Activated naive CD4-positive, alpha-beta T cell treated with anti-CD3 and anti-CD28 coated beads, Interleukin-2, amount 50 U/mL, for 72 hours (primary cell): ENCODE measurements at places on chromosomes 1 and 21. TPM values are rescaled to one million over a fixed set of nuclear protein-coding genes. Genes with fewer than 3 reads are reported as not detected.

The CELA3A gene
- not detected for total RNA-seq

The EFNA3 gene
- total RNA-seq, result 1.7 TPM

The CRYBG2 gene
- total RNA-seq, result 6.0 TPM

The EDN2 gene
- total RNA-seq, result not detected

The RNU1-4 gene
- total RNA-seq, result 1,082 TPM

The LCE1F gene
- not detected for total RNA-seq

The ANGPTL3 gene
- total RNA-seq, result not detected

The PRKACB gene
- 25.2 TPM for total RNA-seq

The LINGO4 gene
- 0.72 TPM for total RNA-seq

The MRPL55 gene
- 50.6 TPM for total RNA-seq

The DDAH1 gene
- total RNA-seq, result not detected

DNA sequence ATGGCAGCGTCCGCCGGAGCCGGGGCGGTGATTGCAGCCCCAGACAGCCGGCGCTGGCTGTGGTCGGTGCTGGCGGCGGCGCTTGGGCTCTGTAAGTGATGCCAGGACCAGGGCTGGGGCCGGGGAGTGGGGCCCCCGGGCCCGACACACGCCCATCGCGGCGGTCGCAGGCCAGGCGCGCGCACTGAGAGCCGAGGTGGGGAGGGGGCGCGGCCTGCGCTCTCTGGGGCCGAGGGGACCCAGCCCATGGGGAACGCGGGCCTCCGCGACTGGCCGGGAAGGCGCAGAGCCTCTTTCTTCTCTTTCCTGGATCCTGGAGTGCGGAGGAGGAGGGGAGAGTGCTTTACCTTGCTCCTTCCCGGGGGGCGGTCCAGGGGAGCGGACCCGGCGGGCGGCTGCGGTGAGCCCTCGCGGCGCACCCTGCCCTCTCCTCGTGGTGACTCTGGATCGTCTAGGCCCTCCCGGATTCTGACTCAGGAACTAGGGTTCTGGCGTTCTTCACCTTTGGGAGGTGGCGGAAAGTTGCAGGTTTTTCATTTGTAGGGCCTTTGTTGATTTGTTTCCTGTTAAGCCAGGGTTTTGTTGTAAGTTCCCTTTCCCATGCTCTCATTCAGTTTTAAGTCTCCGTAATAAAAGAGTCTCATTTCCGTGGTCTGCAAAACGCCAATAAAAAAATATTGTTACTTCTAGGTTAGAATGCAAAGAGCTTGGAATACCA, 529 bp downstream of the MPZL1 start:
- DNase-seq, result peak; percentile 40

GRCh38 chr1:12064073-12064969, 1.2 kb downstream of the TNFRSF8 start:
- DNase-seq, result no peak

- no peak for DNase-seq
Observed at GRCh38 chr21:41504030-41504429, 3.9 kb downstream of the TMPRSS2 start.

DNA sequence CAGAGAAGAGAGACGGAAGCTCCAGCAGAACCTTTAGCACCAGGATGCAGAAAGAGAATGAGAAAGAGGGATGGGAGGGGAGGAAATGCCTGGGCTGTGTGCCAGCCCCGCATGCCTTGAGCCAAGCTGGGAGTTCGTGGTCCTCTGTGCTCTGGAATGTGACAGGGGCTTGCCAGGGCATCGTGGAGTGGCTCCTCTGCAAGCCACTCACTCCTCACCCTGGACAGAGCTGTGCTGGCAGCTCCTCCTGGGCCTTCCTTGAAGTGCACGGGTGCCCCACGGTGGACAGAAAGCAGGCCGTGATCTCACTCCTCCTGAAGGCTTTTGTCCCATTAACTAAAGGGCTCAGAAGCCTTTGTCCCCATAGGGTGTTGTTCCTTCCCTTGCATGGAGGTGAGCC, 34.8 kb upstream of the PRELP start:
- DNase-seq, result no peak

GRCh38 chr1:5904551-5904950, 87.7 kb downstream of the NPHP4 start:
- DNase-seq, result no peak

DNA sequence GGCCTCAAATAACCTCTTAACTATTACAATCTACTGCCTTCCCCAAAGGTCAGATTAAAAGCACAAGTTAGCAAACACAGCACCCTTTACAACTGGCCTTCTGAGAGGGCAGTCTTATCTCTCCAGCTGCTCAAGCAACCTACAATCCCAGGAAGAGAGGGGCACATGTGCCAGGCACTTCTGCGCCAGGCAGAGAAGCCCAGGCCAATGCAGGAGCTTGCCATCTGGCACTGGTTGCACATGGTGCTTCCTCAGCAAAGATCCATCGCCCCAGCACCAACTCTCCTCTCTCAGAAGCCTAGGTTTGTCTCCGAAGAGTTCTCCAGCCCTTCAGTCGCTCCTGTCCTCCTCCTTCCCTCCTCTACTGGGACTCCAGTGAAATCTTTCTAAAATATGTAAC, 2.5 kb downstream of the STK40 start:
- DNase-seq, result no peak

DNA sequence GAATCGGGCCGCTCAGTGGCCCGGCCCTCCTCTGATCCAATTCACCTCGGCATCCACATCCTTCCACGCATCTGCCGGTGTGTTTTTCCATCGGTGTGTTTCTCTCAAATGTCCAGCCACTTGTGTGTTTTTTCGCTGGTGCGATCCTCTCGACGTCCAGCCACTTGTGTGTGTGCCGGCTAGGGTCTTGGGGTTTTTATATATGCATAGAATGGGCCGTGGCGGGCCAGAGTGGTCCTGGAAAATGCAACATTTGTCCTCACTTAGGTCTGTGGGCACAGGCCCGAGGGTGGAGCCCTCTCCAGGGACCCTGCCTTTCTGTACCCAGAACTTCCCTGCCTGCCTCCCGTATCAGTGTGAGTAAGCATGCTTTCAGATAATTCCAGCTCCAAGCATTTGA, 1106.4 kb downstream of the AMY1C start:
- no peak for DNase-seq

DNA sequence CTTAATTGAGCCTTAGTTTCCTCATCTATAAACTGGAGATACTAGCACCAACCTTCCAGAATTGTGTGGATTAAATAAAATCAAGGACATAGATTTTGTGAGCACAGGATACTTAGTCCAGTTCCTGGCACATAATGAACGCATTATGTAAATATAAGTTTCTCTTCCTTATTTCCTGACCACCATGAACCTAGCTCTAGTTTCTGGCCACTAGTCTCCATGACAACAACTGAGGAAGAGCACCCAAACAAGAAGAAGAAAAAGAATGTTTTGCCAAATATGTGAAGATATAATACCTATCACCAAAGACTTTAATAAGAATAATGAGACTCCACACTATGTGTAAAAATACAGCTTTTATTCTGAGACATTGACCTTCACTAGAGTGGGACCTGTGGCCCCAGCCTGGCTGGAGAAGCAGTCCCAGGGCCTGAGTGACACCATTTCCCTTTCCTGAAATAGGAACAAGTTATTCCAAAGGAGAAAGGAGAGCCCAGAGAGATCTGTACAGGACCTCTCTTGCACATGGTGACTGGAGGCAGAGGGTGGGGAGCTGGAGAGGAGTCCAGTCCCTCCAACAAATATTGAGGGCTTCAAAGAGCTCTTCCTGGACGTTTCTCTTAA, 940 bp upstream of the USF1 start:
- no peak for DNase-seq

- DNase-seq, result no peak
Observed at GRCh38 chr1:78333502-78333901, 157.3 kb upstream of the PTGFR start.

DNA sequence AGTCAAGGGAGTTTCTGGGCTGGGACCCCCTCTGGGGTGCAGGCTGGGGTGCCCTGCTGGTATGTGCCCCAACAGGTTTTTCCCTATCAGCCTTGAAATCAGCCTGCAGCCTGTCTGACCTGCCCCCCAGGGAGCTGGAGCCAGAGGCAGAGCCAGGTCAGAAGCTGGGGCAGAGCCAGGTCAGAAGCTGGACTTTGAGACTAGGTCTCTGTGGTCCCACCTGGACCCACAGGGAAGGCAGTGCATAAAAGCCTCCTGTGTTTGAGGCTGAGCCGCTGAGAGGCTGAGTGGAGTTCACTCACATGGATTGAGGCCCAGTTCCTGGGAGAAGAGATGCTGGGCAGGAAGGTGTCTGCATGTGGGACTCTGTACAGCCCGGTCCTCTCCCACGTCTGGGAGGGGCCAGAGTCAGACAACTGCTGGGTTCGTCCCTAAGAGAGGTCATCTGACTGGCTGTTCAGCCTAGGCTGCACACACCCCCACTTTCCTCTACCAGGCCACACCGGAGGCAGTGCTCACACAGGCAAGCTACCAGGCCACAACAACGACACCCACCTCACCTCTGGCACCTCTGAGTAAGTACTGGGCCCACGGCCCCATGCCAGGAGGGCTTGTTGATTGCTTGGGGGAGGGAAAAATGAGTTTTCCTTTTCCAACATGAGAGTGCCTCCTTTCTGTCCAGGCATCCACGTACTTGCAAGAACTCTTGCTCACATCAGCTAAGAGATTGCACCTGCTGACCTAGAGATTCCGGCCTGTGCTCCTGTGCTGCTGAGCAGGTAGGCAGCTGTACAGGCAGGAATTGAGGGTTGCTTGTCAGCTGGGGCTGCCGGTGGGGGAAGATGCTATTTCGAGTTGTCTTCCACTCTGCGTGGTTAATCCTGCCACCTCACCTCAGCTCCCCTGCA, at the start of gene ANXA9:
Gene ANXA9 (plus strand): TSS at position 488 of the 908 bp plus-strand sequence. CDS start 814 bp downstream, outside the sequence.
- DNase-seq, result no peak

DNA sequence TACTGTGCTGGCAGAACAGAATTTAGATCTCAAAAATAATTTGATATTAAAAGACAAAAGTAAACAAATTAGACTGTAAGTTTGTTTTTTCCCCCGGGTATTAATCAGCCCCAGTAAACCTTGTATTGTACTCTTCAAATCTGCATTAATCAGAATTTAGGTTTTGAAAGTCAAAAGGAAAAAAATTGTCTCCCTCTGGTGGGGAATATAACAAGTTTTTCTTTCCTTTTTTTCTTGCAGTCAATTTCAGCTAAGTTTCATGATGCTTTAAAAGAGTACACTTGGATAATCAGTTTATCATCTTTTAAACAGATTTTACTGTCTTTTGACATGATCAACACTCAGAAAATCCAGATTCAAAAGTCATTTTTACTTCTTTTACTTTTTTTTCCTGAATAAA, 134.5 kb upstream of the PKN2 start:
- DNase-seq, result no peak

- DNase-seq, result no peak
Observed at GRCh38 chr1:214514032-214514818, 37.2 kb downstream of the PTPN14 start.

DNA sequence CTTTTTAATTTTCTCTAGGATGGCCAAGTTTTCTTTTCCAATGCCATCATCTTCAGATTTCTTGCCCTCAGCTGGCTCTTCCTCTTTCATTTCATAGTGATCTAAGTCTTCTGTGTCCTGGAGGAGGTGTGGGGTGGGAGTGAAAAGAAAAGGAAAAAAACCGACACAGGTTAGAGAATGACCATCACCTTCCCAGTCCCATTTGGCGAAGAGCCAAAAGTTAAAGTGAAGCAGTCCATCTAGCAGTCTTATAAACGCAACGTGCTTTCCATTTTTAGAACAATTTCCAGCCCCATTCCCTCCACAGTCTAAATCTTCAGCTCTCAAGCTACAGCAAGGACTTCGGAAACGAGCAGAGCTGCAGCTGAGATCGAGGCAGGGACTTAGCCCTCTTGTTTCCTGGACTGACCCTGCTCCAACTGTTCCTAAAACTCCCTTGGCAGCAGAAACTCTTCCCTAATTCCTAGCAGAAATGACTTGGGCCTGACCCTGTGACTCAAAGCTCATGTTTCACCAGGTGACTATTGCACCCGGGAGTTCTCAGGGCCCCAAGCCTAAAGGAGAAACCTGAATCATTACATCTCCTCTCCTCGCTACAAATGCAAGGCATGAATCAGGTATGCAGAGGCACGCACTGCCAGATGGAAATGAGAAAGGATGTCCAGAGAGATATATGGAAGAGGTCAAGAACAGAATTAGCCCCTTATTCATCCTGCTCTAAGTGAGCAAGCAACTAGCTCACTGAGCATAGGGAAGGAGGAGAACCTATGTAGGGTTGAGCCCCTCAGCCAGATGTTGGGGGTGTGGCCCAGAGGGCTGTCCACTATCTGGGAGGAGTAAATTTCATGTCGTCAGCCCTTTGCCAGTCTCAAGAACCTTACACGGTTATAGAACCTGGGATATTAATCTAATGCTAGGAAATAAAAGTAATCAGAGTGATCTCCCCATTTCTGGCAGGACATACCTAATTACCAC, 5.1 kb downstream of the UBE2Q1 start:
- no peak for DNase-seq

DNA sequence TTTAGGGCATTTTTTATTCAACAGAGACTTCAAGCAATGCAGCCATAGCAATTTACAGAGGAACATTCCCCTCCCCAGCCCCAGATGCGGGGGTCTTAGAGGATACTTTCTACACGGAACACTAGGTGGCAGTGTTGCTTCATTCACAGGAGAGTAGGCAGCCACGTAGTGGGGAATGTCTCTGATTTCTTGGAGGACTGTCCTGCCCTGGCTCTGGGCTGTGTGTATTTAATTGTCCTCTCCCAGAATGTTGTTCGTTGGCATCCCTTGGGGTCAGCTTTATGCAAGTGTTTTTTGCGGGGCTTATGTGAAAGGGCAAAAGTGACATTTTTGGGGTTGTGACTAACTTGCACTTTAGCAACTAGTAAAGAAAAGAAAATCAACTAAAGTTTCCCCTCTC, 96.9 kb downstream of the PAPPA2 start:
- peak; percentile 24 for DNase-seq

DNA sequence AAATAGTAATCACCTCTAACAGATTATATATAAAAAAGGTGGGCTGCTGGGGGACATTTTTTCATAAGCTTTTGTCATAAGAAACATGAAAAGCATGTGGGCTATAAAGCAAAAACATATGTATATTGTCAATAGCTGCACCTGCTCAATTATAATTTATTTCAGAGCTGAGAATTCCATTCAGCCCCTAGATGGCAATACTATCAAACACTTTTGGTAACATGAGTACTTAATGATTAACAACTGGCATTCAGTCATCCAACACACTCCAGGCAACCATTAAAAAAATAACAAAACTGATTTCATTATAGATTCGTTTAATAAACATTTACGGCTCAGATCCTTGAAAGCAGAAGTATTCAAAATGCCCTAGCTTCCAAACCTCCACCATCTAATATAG, 115.1 kb downstream of the KCTD3 start:
- no peak for DNase-seq

GRCh38 chr1:119286587-119287181, 81.9 kb upstream of the HAO2 start:
- no peak for DNase-seq

- DNase-seq, result no peak
Observed at GRCh38 chr1:231460614-231461013, 38.5 kb upstream of the EGLN1 start.

- no peak for DNase-seq
Observed at GRCh38 chr21:43613755-43614638, 45.3 kb downstream of the HSF2BP start.
